ENCODE measurements at places on chromosomes 11 and 22.
A peak's percentile ranks its signal among the peaks of the same experiment; 100 is the strongest.

DNA sequence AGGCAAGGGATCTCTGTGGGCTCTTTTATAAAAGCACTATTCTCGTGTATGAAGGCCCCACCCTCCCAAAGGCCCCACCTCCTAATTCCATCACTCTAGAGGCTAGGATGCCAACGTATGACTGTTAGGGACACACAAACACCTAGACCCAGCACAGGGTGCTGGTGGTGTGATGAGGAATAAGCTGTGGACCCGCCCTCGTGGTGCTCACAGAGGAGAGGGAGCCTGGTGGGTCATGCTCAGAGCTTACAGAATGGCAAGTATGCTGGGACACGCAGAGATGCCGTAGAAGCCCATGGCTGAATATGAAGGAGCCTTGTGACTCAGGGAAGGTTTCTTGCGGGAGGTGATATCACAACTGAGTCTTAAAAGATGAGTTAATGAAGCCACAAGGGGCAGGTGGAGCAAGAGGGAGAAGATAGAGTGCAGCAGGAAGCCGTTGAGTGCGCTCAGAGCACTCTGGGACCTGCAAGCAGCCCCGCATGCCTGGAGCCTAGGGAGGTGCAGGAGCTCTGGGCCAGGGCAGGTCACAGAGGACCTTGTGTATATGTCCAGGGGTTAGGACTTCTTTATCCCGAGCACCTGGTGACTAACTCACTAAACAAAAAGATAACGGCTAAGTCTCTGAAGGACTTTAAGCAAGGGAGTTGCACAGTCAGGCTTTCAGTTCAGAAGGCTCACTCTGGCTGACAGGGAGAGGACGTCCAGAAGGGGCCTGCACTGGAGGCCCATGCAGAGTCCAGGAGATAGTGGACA, 160.9 kb downstream of the TRIM29 start:
- no peak for DNase-seq

DNA sequence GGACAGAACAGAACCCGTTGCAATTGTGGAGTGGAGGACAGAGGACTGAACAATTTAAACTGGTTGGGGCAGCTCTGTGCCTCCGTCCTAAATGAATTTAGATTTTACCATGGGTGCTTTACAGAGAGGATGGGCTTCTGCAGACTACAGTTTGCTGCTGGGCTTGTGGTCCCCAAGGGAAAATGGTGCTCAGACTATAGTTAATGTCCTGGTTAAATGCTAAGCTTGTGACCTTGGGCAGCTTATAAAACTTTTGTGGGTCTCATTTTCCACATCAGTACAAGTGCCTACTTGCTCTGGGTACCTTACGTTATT, 355.2 kb upstream of the NARS2 start:
- no peak for DNase-seq

- DNase-seq = no peak
Measured at GRCh38 chr11:3950996-3951660, 95.7 kb downstream of the STIM1 start.

DNA sequence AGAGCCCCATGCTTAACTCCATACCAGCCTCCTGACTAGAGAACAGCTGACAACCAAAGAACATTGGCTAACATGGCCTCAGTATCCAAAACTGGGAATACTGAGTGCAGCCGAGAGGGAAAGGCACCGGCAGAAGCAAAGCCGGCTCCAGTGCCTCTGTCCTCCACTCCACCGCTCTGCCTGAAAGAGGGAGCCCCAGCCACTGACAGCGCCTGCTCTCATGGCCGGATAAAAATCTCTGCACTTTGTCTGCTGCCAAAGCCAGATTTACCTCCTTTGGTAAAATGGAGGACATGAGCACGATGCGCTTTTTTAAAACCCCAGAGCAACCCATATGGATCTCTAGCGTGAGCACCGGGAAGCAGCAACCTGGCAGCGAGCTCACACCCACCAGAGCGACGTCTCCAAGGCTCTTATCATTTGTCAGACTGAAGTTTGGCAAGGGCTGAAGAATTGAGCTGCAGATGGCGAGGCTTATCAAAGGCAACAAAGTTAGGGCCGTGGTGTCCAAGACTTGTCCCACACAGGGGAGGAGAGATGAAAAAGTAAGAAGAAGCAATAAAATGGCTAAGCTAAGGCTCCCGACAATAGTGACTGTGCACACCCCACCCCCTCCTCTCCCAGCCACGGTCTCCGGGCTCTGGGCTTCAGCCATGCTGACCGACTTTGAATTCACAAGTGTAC, 71.4 kb downstream of the EFCAB6 start:
- no peak for DNase-seq

DNA sequence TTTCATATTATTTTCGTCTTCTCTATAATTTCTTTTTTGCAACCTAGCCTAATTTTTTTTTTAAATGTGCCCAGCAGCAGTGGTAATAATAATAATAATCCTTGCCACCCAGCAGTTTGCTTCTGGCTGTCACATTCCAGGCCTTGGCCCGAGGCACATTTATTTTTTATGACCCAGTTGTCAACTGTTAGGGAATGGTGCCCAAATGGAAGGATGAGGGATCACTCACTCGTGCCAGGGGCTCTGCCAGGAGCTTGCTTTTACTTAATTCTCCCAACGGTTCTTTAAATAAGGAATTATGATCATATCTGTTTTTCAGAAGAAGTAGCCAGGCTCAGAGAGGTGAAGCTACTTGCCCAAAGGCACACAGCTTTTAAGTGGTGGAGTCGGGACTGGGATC, 49.6 kb downstream of the MYO18B start:
- no peak for DNase-seq

- DNase-seq = no peak
Measured at GRCh38 chr11:1855886-1856265, 3.0 kb downstream of the LSP1 start.

DNA sequence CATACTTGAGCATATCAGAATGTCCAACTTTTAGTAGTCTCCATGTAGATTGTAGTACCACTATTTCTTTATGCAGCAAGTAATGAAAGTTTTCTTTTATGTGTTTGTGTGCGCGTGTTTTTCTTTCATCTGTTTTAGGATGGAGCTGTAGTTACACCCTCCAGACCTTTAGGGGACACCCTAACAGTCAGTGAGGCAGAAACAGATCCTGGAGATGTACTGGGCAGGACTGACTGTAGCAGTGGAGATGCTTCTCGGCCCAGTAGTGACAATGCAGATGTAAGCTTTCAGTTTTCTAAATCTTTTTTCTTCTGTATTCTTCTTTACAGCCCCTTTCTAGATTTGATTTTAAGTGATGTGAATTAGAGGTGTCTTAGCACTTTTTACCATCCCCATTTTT, 79.9 kb upstream of the GRIK4 start:
- peak; percentile 4 for DNase-seq

DNA sequence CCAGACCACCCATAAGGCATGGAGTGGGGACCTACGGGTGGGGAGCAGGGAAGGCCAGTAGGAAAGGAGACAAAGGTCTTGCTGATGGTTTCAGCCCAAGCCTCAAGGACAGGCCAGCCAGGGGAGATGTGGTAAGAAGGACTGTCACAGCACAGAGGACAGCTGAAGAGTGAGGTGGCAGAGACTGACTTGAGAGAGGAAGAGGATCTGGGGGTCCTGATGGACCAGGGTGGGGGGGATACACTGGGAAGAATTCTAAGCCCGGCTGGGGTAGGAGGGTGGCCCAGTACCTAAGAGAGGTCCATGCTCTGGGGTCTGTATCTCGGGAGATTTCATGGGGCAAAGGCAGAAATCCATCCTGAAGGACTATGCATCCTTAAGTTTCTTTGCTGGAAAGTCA, 66.1 kb upstream of the THY1 start:
- no peak for DNase-seq

All from stimulated activated CD4-positive, alpha-beta T cell treated with anti-CD3 and anti-CD28 coated beads, Interleukin-1b, Interleukin-23, amount 100 ng/mL, for 48 hours (primary cell).